ENCODE measurements at places on chromosomes 13 and 19.

GRCh38 chr19:5641171-5641570 is 18.3 kb downstream of the SAFB start:
- DNase-seq: no peak

GRCh38 chr19:1240925-1241324 is 626 bp upstream of the ATP5F1D start:
- DNase-seq: no peak

DNA sequence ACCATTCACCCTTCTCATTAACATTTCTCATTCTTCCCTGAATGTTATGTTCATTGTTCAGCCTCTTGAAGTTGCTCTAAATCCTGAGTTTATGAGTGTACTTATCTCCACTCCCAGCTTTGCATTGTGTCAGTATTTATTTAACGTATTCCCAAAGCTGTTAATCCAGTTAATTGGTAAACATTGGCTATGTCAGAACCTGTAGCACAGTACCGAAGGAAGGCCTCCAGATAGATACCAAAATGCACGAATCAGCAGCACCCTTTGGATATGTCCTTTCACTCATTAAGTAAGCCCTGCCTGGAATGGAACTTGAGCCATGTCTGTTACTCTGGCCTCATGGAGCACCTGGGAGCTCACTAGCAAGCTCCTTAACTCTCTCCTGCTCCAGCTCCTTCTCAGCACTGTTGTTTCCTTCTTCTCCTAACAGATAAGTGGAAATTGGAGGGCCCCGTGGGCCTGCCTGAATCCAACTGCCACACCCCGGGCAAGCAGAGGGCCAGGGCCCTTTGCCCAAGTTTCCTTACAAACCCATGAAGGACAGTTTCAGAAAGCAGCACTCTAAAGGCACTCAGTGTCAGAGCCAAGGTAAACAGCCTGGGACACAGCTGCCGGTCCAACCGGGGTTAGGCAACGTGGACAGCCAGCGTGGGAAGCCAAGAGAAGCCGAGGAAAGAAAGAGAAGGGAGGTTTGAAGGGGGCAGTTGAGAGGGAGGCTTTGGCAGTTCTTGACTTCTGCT is 155.0 kb upstream of the SERP2 start:
- DNase-seq: no peak

- DNase-seq: no peak
Observed at GRCh38 chr13:80988391-80989151, 647.6 kb upstream of the SPRY2 start.

- peak; percentile 46 for DNase-seq
Observed at GRCh38 chr19:10501971-10502523, 1.1 kb downstream of the KEAP1 start.
